Ovary (tissue), 10 donors: ENCODE measurements at places on chromosomes 7 and 10.

GRCh38 chr10:76632767-76633051, 1004.9 kb downstream of the KCNMA1 start:
- peaks cover 2% of the 10 kb centered on the region for H3K4me1 ChIP-seq
- H3K4me3 ChIP-seq: no peak overlapping the region
- H3K27me3 ChIP-seq: no peaks in the 10 kb centered on the region
- no peak overlapping the region for H3K27ac ChIP-seq

GRCh38 chr10:17506856-17507471, 52.6 kb upstream of the ST8SIA6 start:
- DNase-seq: no peak
- H3K27me3 ChIP-seq: no peaks in the 10 kb centered on the region
- no peak overlapping the region for H3K27ac ChIP-seq
- H3K36me3 ChIP-seq: no peaks in the 10 kb centered on the region

- H3K4me3 ChIP-seq: no peak overlapping the region
- no peak overlapping the region for H3K27ac ChIP-seq
- no peaks in the 10 kb centered on the region for H3K36me3 ChIP-seq
- no peaks in the 10 kb centered on the region for H3K4me1 ChIP-seq
- DNase-seq: no peak
Observed at GRCh38 chr7:135704698-135705097, 23.3 kb downstream of the SLC13A4 start.

- no peaks in the 10 kb centered on the region for H3K36me3 ChIP-seq
- no peak for DNase-seq
- H3K4me3 ChIP-seq: no peak overlapping the region
- no peaks in the 10 kb centered on the region for H3K4me1 ChIP-seq
- no peak overlapping the region for H3K27ac ChIP-seq
Observed at GRCh38 chr7:368651-369475, 78.9 kb downstream of the FOXL3 start.

GRCh38 chr7:70030745-70031144, 432.5 kb downstream of the AUTS2 start:
- H3K27me3 ChIP-seq: no peaks in the 10 kb centered on the region
- no peak for DNase-seq
- no peak overlapping the region for H3K4me3 ChIP-seq
- peaks cover 4% of the 10 kb centered on the region for H3K4me1 ChIP-seq
- H3K27ac ChIP-seq: no peak overlapping the region
